ENCODE measurements at places on chromosomes 2 and 18.
A peak's percentile ranks its signal among the peaks of the same experiment; 100 is the strongest.

- DNase-seq, result no peak
Observed at GRCh38 chr2:201194097-201194496, 11.2 kb downstream of the CASP10 start.

DNA sequence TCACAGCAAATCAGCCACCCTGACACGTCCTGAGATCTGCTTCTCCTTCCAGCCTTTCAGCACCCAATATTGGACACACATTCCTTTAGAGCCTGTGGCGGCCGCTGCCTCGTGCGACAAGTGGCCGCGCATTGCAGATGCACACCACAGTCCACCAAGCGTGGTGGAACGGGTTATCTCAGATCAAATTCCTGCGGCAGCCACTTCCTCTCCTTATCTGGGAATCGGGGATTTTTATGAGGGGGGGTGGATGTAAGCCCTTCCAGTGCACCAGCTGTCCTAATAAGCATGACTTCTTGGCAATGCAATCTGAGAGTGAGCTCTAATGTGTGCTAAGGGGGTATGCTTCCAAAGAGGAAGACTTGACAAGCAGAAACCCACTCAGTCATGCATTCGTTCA, 18.3 kb upstream of the BMP10 start:
- no peak for DNase-seq

- no peak for DNase-seq
Observed at GRCh38 chr18:58158008-58158407, 114.0 kb downstream of the NEDD4L start.

- peak; percentile 90 for DNase-seq
Observed at GRCh38 chr2:175181104-175181876, at the start of gene ATP5MC3. Gene ATP5MC3 (minus strand): TSS chr2:175181710. CDS start chr2:175181393, 317 bp downstream.

GRCh38 chr2:159546716-159547430, 69.5 kb downstream of the BAZ2B start:
- DNase-seq, result no peak
